ENCODE measurements at places on chromosomes 16 and 17.
A peak's percentile ranks its signal among the peaks of the same experiment; 100 is the strongest.

- DNase-seq: no peak
Measured at GRCh38 chr16:81946206-81946605, 65.1 kb downstream of the SDR42E1 start.

GRCh38 chr17:63517825-63518534, 5.2 kb upstream of the KCNH6 start:
- DNase-seq: no peak

DNA sequence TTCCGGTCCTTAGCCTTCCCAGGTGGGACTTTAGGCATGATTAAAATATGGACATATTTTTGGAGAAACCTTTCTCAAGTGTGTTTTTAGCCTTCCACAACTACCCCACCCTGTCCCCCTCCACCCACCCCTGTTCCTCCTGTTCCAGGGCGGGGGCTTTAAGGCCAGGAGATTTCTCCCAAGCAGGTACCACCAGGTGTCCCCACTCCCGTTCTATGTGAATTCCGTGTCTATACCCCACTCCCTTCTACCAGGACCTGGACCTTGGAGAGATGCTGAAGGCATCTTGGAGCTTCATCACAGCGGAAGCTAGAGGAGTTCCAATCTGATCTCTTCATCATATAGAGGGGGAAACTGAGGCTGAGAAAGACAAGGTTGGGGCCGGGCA, 9.7 kb downstream of the CA4 start:
- no peak for DNase-seq

GRCh38 chr17:42392692-42393415, 4.6 kb upstream of the STAT3 start:
- no peak for DNase-seq

- DNase-seq: no peak
Measured at GRCh38 chr16:81885976-81886586, 107.0 kb downstream of the PLCG2 start.

GRCh38 chr17:48930435-48930873, 14.2 kb downstream of the SNF8 start:
- DNase-seq: no peak

DNA sequence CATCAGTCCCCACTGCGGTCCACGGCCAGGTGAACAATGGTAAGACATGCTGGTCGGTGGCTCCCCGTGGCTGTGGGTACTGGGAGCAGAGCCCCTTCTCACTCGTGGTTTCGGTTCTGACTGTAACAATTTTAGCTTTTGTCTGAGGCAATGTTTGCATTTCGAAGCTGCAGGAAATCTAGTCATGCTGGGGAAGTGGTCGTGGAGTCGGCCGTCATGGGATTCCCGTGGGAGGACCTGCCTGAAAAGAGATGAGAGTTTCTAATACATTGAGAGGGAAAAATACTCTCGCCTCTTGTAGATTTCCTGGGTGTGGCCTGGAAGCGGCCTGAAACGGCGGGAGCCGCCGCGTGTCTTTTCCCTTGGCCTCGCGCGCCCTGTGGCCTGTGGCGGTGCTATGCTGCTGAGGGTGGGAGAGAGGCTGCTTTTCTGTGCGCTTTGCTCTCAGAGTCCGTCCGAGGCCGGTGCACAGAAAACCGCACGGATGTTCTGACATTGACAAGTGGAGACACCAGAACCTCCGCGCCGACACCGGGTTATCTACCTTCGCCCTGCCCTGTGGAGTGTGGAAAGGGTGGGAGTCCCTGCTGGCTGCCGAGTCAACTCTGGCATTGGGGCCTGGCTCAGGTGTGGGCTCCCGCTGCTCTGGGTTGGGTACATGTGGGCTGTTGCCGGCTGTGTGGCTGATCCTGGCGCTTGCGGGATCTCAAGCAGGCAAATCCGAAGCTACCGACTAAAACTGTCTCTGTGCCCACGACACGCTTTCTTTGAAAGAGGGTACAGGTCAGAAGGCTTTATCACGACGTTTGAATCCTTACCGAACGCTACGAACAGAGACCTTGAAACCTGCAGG, 60.8 kb downstream of the WDR45B start:
- DNase-seq: no peak

DNA sequence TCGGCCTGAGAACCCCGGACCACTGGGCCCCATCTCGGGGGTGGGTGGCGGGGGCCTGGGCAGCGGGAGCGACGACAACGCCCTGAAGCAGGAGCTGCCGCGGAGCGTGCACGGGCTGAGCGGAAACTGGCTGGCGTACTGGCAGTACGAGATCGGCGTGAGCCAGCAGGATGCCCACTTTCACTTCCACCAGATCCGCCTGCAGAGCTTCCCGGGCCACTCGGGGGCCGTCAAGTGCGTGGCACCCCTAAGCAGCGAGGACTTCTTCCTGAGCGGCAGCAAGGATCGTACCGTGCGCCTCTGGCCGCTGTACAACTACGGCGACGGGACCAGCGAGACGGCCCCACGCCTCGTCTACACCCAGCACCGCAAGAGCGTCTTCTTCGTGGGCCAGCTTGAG, 8.9 kb upstream of the SERPINF2 start:
- DNase-seq: no peak

GRCh38 chr17:74502861-74503260, 28.4 kb downstream of the CD300LB start:
- no peak for DNase-seq

- DNase-seq: no peak
Measured at GRCh38 chr17:6496640-6497441, 52.6 kb downstream of the PIMREG start.

- DNase-seq: no peak
Measured at GRCh38 chr16:86498671-86499439, 11.5 kb upstream of the FOXF1 start.

GRCh38 chr17:56157845-56158244, 4.6 kb downstream of the ANKFN1 start:
- DNase-seq: no peak

GRCh38 chr16:4525069-4525468, 13.5 kb downstream of the CDIP1 start:
- DNase-seq: no peak

DNA sequence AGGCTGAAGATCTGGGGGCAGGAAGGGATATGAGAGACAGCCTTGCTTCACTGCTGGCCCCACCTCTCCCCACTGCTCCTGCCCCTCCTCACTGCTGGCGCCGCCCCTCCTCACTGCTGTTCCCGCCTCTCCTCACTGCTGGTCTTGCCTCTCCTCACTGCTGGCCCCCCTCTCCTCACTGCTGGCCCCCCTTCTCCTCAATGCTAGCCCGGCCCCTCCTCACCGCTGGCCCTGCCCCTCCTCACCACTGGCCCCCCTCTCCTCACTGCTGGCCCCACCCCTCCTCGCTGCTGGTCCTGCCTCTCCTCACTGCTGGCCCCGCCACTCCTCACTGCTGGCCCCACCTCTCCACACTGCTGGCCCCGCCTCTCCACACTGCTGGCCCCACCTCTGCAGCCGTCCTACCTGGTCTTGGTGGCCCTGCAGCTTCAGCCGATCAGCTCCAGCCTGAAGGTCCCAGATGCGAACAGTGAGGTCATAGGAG, 9.5 kb upstream of the PAM16 start:
- no peak for DNase-seq

- no peak for DNase-seq
Measured at GRCh38 chr16:4987580-4988374, 29.6 kb downstream of the SEC14L5 start.

- DNase-seq: no peak
Measured at GRCh38 chr17:27993723-27994310, 48.7 kb upstream of the NLK start.

DNA sequence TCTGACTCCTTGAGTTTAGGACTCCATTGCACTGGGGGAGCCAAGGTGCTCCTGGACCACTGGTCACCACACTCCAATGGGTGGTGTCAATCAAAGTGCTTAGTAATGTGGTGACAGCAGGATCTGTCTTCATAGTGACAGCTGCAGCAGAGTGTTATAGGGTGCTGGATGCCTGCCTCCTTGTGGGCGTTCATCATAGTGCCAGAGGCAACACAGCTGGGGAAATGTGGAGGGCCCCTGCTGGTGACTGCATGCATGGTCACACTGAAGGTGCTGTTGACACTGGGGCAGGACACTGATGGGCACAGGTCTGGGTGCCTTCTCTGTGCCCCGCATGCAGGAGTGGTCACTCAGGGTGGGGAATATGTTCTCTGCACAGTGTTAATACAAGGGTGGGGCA, 177.5 kb upstream of the CDH8 start:
- DNase-seq: no peak

GRCh38 chr16:58264961-58265479, 29.8 kb downstream of the PRSS54 start:
- DNase-seq: no peak

GRCh38 chr16:242281-242680, 7.7 kb downstream of the FAM234A start:
- DNase-seq: no peak

GRCh38 chr16:71915350-71915749, 20.0 kb downstream of the IST1 start:
- no peak for DNase-seq

GRCh38 chr17:17538417-17539391, 42.5 kb upstream of the RASD1 start:
- DNase-seq: no peak

DNA sequence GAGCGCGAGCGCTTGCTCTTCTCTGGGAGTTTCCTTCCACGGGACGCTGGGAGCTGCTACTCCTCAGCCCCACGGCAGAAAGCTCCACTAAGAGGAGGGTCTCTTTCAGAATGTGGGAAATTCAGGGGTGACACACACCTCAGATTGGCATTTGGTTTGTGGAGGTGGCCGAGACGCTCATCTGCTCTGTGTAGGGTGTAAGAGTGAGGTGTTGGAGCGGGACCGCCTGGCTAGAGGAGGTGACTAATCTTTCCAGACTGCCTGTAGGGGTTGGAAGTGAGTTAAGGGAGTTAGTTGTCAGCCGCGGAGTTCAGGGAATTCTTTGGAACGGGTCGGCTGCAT, 735 bp downstream of the PSMD11 start:
- DNase-seq: peak; percentile 12

DNA sequence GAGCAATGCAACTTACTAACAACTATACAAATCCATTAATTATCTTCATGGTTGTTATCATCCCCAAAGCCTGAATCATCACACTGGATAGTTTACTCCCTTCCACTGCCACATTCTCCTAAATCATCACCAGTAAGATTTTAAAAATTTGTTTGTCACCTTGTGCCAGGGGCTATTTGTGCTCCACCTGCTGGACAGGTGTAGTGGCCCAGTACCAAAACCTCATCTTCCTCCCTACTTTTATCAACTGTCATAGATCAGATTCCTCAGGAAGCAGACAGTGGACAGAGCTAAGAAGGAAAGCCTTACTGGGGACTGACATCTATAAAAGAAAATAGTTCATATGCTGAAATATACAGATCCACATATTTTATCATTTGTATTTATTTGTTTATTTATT, 280.4 kb downstream of the CDH11 start:
- DNase-seq: no peak

GRCh38 chr17:60167065-60167741, 17.4 kb downstream of the CA4 start:
- DNase-seq: no peak

DNA sequence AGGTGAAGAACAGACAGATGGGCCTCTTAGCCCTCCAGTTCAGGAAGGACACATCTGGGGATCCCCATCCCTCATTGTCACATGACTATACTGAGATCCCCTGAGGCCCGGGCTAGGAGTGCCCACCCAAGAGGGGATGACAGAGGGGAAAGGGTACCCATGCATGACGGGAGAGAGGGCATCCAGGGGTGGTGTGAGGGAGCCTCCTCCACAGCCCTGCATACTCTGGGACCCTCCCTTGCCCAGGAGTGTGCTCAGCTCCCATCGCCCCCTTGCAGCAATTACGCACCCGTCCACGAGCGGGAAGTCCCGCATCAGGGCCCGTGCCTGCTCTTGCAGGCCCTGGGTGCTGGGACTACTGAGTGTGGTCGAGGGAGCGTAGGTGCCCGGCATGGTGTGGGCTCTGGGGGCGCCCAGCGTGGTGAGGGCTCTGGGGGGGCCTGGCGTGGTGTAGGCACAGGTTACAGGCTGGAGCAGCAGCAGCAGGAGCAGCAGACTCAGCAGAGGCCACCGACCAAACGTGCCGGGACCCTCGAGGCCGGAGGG, 6.5 kb downstream of the DPEP2 start:
- DNase-seq: no peak

- DNase-seq: no peak
Measured at GRCh38 chr16:86151239-86151851, 252.4 kb downstream of the IRF8 start.

DNA sequence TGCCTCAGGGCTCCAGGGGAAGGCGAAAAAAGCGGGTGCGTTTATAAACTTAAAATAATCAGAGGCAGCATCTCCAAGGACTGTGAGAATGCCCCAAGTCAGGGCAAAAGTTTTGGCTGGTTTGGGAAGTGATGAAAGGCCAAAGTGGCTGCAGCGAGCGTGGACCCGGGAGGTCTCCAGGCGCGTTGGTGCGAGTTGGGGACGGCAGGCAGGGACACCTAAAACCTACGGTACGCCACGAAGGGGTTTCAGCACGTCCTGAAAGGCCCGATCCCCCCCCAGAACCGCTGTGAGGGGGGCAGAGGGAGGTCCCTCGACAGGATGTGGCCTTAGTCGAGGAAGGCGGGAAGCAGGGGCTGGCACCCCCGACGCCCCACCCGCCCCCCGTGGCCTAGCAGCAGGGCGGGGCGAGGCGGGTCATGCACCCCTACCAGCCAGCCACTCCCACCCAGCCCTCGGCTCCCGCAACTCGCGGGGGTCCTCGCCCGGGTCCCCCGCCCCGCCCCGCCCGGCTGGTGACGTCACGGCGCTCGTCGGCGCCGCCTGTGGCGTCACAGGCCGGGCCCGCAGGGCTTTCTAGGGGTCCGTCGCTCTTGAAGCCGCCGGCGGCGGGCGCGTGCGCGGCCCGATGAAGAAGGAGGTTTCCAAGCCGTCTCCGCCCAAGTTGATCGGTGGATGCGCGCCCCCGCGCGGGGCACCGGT, at the start of gene MYCBPAP:
Gene MYCBPAP (plus strand): TSS at position 569 of the 702 bp plus-strand sequence. CDS start 236 bp downstream, outside the sequence.
- DNase-seq: peak; percentile 48

DNA sequence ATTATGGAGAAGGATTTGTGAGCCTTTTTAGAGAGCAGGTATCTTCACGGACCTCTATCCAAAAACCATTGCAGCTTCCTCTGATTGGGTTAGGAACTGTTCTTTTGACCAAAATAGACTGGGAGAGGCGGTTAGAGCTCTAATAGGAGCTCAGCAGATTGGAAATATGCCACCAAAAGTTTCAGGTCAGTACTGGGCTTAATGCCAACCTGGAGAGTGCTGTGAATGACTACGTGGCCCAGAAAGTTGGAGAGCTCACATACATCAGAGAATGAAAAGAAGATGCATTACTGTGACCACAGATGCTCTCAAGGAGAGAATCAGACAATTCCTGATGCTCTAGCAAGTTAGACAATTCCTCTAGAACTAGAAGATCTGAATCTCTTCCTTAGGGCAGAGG, 86.5 kb downstream of the ABCA8 start:
- DNase-seq: no peak

Data from stimulated activated CD8-positive, alpha-beta memory T cell treated with anti-CD3 and anti-CD28 coated beads, Interleukin-12 subunit alpha, Interleukin-12 subunit beta, amount 100 ng/mL, for 4 hours (primary cell).